Activated CD4-positive, alpha-beta T cell treated with anti-CD3 and anti-CD28 coated beads, Interleukin-2, amount 10 ng/mL, durations not matched to agents 7 days and 5 days (primary cell): ENCODE measurements at places on chromosomes 11 and 22.

GRCh38 chr22:42951093-42951710, 63.7 kb downstream of the PACSIN2 start:
- no peaks in the 10 kb centered on the region for H3K27me3 ChIP-seq
- H3K36me3 ChIP-seq: peaks cover 4% of the 10 kb centered on the region
- DNase-seq: no peak
- H3K4me1 ChIP-seq: peaks cover 31% of the 10 kb centered on the region
- no peak overlapping the region for H3K4me3 ChIP-seq

DNA sequence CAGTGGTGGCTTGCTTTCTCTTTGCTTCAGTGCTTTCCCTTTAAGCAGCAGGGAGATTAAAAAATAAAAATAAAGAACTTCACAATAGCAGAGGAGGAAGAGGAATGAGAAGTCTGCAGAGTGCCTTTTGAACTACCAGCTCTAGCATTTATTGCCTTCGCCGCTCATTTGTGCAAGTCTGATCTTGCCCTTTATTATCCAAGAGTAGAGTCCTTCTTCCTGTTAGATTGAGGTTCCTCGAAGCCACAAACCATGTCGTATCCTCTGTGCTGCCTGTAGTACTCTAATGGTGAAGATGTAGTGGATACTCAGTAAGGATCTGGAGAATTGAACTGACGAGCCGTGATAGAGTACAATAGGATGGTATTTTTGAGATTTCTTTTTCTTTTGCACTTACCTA, 101.2 kb upstream of the RAG2 start:
- no peak overlapping the region for H3K27ac ChIP-seq
- H3K4me1 ChIP-seq: no peaks in the 10 kb centered on the region
- no peaks in the 10 kb centered on the region for H3K36me3 ChIP-seq

GRCh38 chr11:24238771-24239645, 257.8 kb upstream of the LUZP2 start:
- H3K4me1 ChIP-seq: no peaks in the 10 kb centered on the region
- DNase-seq: no peak
- no peak overlapping the region for H3K4me3 ChIP-seq
- H3K27ac ChIP-seq: no peak overlapping the region

DNA sequence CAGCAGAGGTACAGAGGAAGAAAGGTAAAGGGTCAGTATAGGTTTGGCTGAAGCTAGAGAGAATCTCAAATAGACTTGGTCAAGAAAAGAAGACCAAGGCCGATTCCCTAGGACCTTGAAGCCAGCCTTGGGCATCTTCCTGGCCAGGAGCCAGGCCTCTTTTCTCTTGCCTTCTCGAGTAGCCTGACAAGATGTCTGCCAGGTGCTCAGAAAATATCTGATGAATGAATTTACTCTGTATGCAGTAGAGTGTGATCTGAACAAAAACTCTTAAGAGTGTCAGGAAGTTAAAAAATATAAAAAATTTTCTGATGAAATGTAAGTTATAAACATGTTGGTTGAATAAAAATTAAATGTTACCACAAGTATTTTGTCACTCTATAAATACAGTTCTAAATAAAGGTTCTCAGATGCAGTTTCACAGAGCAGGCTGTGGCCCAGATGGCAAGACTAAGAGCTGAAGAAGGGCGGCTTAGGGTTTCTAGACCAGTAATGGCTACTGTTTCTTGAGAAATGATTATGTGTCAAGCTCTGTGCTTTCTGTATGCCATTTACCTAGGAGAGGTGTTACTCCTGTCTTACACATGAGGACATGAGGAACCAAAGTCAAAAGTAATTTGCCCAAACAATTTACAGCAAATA, 98.1 kb downstream of the ATXN10 start:
- H3K27ac ChIP-seq: no peak overlapping the region
- DNase-seq: no peak

DNA sequence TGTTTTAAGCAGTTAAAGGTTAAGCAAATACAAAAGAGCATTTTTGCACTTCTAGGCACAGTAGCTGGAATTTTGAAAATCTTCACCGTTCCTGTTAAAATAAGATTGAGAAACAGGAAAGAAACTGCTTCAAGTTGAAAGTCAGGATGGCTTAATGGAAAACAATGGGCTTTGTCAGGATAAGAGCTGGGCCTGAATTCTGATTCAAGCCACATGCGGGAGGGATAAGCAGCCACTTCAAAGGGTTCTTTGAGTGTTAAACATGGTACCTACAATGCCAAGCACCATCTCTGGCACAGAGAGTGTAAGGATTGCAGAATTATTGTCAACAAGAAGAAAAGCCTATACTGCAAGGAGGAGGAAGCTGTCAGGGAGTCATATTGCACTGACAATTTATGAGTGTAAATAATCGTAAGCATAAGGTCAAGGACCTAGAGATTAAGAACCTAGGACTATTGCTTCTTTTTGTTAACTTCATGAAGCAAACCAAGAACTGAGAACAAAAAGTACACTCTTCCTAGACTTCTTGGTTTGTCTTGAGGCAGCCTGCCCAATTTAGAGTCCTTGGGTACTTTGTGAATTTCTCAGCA, 32.5 kb downstream of the MPPED2 start:
- H3K27me3 ChIP-seq: no peaks in the 10 kb centered on the region
- H3K4me3 ChIP-seq: no peak overlapping the region
- DNase-seq: no peak
- H3K27ac ChIP-seq: no peak overlapping the region
- H3K4me1 ChIP-seq: no peaks in the 10 kb centered on the region
- H3K36me3 ChIP-seq: no peaks in the 10 kb centered on the region

GRCh38 chr11:83895516-83895915, 609.3 kb upstream of the CCDC90B start:
- no peak for DNase-seq
- no peaks in the 10 kb centered on the region for H3K27me3 ChIP-seq
- no peaks in the 10 kb centered on the region for H3K4me1 ChIP-seq
- no peaks in the 10 kb centered on the region for H3K36me3 ChIP-seq
- H3K4me3 ChIP-seq: no peak overlapping the region

GRCh38 chr11:61761440-61762222, 9.2 kb downstream of the MYRF start:
- no peaks in the 10 kb centered on the region for H3K36me3 ChIP-seq
- no peaks in the 10 kb centered on the region for H3K27me3 ChIP-seq
- H3K27ac ChIP-seq: no peak overlapping the region
- no peak overlapping the region for H3K4me3 ChIP-seq

DNA sequence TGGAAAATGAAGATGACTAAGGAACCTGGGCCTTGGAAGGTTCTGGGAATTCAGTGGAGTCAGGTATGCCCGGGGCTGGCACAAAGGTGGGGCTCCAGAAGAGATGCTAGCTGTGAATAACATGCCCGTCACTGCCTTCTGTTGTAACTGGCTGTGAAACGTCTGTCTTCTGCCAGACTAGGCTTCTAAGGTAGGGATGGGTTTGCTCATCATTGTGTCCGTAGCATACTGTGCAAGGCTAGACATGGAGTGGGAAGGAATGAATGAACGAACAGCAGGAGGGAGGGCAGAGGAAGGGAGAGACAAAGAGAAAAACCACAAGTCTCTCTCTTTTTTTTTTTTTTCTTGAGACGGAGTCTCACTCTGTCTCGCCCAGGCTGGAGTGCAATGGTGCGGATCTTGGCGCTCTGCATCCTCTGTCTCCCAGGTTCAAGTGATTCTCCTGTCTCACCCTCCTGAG, 327.4 kb downstream of the MN1 start:
- no peak overlapping the region for H3K4me3 ChIP-seq
- H3K36me3 ChIP-seq: no peaks in the 10 kb centered on the region
- no peaks in the 10 kb centered on the region for H3K27me3 ChIP-seq
- H3K4me1 ChIP-seq: no peaks in the 10 kb centered on the region
- H3K27ac ChIP-seq: no peak overlapping the region

- H3K4me3 ChIP-seq: no peak overlapping the region
- no peak for DNase-seq
- peaks cover 4% of the 10 kb centered on the region for H3K27me3 ChIP-seq
- no peak overlapping the region for H3K27ac ChIP-seq
- H3K36me3 ChIP-seq: no peaks in the 10 kb centered on the region
- H3K4me1 ChIP-seq: peaks cover 4% of the 10 kb centered on the region
Measured at GRCh38 chr11:60935676-60936442, 11.6 kb downstream of the TMEM132A start.

DNA sequence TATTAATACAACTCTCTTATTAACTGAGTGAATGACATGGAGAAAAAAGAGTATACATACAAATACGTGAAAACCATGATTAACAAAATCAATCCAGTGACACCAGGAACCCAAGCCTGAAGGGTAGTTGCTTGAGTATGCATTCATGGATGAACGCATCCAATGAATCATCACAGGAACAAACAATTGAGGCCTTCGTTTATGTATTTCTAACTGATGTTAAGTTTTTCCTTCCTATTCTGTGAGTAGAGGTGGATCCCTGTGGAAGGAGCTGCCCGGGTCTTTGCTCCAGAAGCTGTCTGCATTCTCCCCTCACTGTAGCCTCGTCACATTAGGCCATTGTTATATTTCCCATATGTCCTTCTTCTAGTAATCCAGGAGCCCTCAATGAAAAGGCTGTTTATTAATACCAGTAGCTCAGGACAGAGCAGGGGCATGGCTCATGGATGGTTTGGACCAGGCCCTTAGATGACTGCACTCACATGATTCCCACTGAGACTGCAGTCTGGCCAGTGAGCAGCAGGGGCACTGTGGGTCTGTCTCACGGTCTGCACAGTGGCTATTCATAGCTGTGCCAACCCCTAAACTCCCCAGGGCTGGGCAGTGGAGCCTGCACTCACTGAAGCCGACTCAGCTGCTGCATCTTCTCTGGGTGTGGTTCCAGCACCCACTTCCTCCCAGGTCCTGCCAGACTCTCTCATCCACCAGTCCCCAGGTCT, 128.1 kb upstream of the TOP3B start:
- peak; percentile 65 for DNase-seq
- H3K4me1 ChIP-seq: peaks cover 20% of the 10 kb centered on the region
- no peaks in the 10 kb centered on the region for H3K36me3 ChIP-seq
- no peak overlapping the region for H3K4me3 ChIP-seq
- H3K27ac ChIP-seq: peak overlapping the region; percentile 41
- H3K27me3 ChIP-seq: peaks cover 10% of the 10 kb centered on the region

DNA sequence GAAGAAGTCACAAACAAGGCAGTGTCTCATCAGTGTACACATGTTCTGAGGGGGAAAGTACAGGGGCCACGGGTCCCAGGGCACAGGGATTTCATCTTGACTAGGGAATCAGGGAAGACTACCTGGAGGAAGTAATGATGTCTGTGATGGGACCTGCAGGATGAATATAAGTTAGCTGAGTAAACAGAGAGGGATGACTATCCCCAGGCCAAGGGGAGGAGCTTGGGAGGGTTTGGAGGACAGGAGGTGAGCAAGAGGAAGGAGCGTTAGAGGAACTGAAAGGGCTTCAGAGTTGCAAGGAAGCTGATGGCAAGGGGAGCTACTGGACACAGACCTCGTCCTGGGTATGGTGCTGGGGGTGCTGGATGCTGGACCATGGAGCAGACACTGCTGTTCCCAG, 56.4 kb downstream of the TRAF6 start:
- no peaks in the 10 kb centered on the region for H3K27me3 ChIP-seq
- H3K36me3 ChIP-seq: no peaks in the 10 kb centered on the region
- peak overlapping the region; percentile 51 for H3K27ac ChIP-seq

DNA sequence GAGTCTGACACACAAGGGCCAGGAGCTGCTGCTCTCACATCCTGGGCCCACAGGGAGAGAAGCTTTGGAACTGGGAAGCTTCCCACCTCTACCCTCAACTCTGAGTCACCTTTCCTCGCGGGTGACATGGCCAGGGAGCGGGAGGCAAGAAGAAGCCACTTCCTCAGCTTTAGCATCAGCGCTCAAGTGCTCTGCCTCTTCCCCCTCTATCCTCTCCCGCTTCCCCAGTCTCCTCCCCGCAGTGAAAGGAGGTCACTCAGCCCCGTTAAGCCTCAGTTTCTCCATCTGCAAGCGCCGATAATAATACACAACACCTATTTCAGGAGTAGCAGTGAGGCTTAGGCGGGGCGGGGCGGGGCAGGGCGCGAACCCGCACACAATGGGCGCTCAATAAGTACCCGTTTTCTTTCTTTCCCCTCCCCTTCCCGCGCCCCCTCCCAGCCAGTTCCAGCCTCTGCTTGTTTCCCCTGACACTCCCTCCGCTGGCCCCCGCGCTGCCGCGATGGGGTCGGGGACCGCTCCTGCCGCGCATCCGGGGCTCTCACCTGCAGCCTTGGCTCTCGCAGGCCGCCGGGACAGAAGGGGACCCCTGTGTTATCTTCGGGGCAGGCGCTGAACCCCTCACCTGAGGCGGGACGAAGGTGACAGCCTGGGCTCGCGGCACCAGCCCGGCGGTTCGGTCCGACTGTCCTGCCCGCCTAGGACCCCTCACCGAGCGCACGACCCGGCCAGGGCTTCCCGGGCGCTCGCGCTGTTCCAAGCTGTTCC, 892 bp downstream of the GDPD5 start:
- peaks cover 30% of the 10 kb centered on the region for H3K4me1 ChIP-seq
- H3K36me3 ChIP-seq: no peaks in the 10 kb centered on the region
- peaks cover 2% of the 10 kb centered on the region for H3K27me3 ChIP-seq
- H3K4me3 ChIP-seq: peak overlapping the region; percentile 82
- DNase-seq: peak; percentile 44

DNA sequence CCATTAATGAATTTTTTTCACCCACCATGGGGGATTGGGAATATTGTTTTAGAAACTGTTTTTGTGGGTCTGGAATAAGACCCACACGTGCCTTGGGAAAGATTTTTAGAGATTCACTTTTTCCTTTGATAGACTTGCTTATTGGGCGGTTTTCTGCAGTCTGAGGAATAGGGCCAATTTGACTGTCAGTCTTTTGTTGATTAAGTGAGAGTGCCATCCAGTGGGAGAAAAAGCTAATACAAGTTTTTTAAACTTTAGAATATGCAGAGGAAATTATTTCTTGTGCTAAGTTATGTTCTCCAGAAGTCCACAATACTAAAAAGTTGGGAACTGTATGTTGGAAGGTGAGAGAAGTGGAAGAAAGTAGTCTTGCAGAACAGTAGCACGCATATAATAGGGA, 56.1 kb downstream of the PRMT3 start:
- peak; percentile 11 for DNase-seq
- H3K27me3 ChIP-seq: no peaks in the 10 kb centered on the region
- no peak overlapping the region for H3K27ac ChIP-seq
- peaks cover 2% of the 10 kb centered on the region for H3K36me3 ChIP-seq
- no peak overlapping the region for H3K4me3 ChIP-seq

GRCh38 chr11:1718326-1718725, 21.3 kb downstream of the KRTAP5-6 start:
- H3K4me3 ChIP-seq: no peak overlapping the region
- no peaks in the 10 kb centered on the region for H3K4me1 ChIP-seq
- H3K27ac ChIP-seq: no peak overlapping the region
- no peak for DNase-seq

DNA sequence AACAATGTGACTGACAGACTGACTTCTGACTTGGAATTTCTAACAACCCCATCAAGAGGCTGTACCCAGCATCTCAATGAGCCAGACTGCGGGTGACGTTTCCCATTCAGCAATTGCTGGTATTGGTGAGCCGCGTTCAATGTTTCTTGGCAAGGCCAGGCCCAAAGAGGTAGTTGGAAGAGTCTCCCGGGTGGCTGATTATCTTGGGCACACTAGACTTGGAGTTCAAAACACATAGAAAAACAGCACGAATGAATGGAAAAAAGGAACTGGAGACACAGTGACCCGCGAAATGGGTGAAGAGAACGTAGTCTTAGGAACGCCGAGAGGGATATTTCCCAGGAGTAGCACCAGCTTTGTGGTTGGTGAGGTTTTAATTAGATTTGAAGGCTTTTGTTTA, 115.7 kb downstream of the RPS6KA4 start:
- H3K27ac ChIP-seq: no peak overlapping the region
- H3K27me3 ChIP-seq: peaks cover 11% of the 10 kb centered on the region
- no peak for DNase-seq
- no peak overlapping the region for H3K4me3 ChIP-seq
- H3K36me3 ChIP-seq: no peaks in the 10 kb centered on the region
